ENCODE measurements at places on chromosomes 7 and 10. TPM values are rescaled to one million over a fixed set of nuclear protein-coding genes. Genes with fewer than 3 reads are reported as not detected.

DNA sequence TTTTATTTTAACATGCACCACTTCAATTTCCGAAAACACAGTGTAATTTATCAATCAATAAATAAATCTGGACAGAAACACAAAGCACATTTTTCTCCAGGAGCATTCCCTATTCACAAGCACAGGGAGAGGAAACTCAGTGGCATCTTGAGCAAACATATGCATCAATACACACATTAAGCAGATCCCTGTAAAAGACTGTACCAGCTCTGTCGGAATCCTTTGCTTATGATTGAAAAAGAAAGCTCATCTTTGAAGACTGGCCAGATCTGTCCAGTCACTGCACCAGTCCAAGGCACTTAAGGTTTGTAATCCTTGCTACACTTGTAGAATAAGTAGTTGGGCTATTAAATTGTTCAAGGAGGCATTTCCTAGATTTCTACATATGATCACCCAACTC lies 343.9 kb downstream of the BMPER start:
- no peak for DNase-seq

GRCh38 chr7:149772241-149772955 lies 990 bp downstream of the ZNF467 start:
- DNase-seq = no peak

DNA sequence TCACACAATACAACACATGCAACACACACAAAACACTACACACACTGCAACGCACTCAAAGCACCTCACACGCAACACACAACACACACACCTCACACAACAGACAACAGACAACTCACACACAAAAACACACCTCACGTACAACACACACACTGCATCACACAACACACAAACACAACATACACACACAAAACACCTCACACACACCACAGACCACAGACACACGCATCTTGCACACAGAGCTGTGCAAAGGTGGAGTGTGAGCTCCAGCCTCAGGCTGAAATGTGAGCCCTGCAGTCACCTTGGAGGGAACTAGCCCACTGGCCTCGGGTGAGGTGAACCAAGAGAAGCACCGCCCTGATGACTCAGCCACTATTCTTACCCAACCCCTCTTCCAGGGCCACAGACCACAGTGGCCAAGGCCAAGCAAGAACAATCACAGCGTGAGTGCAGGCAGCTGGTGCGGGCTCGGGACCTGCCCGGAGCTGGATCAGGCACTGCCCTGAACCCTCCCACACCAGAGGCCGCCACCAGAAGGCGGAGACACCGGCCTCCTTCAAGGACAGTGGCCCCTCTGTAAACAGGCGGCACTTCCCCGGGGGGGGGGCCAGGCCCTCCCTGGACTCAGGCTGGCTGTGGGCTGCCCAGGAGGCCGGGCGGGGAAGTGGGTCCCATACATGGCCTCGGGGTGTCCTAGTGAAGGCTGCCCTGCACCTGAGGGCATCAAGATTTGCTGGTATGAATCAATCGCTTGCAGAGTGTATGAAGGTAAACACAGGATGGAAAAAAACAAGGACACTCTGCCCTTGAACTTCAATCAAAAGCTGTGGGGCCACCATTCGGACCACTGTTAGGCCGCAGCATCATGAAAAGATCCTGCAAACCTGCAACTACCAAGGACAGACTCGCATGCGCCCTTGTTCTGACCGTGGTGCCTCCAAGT lies 106.7 kb downstream of the TNS3 start:
- DNase-seq = peak; percentile 24

Gene ZNF117
- 58.6 TPM for total RNA-seq

DNA sequence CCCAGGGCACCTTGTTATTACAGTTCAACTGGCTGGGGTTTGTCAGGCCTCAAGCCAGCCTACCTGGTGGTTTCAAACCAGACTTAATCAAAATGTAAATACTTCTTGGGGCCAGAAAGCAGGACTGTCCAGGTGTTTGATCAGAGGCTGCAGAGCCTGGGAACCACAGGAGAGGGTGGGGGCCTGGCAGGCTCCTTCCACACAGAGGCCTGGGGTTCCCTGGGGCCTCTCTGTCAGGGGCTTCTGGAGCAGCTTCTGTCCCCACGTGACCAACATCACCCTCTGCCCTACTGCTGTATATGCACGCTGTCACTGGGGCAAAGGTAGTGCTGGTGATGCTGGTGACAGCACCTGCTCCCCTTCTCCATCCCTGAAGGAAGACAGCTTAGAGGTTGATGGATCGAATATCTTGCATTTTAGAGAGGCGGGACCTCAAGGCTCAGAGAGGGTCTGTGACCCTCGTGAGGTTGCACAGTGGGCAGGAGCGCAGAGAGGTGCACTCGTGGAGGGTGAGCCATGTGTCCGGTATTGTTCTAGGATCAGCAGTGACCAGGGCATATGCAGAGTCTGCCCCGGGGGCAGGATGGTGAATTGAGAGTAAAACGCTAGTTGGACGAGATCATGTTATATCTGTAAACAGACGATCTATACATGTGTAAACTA lies 95.4 kb downstream of the GRK5 start:
- no peak for DNase-seq

Gene RHOBTB1
- 40.6 TPM for total RNA-seq

DNA sequence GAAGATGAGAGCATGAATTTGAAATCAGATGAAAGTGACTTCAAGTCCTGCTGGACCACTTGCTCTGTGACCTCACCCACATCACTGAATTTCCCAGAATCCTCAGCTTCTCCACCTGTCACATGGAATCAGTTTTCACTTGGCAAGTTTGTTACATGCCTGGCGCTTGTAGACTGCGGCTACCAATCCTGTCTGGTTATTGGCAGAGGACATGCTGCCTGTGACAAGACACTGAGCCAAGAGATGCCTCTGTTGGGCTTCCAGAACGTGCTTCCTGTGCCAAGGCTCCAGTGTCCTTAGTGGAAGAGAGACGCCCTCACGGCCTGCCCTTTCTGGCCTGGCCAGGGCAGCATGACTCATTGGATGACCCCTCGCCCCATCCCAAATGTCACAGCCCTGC lies 4.4 kb upstream of the MYL10 start:
- DNase-seq = no peak

- DNase-seq = no peak
Observed at GRCh38 chr7:113915956-113916355, 2.9 kb downstream of the PPP1R3A start.

DNA sequence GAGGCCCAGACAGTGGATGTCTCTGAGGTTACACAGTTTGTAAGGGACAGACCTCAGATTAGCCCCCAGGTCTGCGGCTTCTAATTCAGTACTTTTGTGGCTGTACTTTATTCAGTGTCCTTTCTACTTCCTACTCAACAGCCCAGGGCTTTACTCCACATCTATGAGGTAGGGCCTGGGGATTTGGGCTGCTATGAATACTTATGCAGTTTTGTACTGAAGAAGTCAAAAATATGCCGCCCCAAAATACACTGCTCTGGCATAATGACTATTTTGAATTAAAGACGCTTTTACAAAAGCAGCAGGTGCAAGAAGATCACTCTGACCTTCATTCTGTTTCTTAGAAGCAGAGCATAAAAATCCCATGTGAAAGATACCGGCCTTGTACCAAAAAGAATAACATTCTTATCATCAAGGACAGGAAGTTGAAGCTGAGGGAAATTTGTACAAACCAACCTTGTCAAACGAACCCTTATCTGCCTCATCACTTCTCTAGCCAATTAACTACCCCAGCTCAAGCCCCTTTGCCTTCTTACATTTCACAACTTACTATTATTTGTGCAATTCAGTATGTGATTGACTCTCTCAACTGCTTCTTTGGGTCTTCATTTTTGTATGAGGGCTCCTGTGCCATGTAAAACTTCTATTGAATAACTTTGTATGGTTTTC lies 26.1 kb upstream of the TRUB1 start:
- no peak for DNase-seq

DNA sequence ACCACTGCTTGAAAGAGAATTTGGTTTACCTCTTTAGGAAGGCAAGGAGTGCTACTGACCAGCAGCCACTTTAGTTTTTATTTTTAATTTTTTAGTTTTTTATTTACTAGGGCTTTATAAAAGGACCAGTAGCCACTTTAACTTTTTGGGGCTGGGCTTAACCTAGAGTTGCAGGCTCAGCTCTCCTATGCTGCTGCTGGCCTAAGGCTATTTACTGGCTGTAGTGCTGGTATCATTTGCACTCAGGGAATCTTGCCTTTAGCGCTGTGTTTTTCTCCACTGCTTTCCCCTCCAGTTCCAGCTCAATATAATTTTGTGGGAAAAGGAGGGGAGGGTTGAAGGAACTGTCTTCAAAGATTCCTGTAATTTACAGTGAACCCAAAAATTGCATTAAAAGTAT lies 13.4 kb downstream of the HPS1 start:
- no peak for DNase-seq

DNA sequence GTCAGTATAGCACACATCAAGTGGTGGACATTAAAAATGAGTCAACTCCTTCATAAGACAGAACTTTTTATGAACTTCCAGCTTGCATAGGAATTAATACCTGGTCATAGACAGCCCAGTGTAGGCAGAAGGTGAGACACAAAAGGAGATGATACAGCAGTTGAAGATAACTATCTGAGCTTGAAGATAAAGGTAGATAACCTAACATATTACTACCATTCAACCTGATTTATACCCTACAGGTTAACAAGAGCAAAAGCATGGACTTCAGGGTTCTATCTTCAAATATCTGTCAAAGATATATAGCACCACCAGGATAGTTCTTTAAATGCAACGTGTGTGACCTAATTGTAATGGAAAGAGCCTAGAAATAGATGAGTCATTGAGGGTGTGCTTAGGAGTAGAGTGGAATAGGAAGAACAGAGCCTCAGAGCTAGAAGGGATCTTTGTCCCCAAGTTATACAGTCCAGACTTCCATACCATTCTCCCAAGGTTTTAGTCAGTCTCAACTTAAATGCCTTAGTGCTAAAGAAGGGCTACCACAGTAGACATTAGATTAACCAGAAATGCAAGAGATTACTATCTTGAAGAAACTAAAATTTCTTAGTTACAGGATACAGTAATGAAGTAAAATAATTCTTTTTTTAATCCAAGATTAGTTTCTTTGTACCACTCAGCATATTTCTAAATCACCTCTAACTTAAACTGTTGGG lies 9.2 kb downstream of the ZNF800 start:
- no peak for DNase-seq

GRCh38 chr7:64656489-64656888 lies 9.4 kb upstream of the ZNF107 start:
- no peak for DNase-seq

DNA sequence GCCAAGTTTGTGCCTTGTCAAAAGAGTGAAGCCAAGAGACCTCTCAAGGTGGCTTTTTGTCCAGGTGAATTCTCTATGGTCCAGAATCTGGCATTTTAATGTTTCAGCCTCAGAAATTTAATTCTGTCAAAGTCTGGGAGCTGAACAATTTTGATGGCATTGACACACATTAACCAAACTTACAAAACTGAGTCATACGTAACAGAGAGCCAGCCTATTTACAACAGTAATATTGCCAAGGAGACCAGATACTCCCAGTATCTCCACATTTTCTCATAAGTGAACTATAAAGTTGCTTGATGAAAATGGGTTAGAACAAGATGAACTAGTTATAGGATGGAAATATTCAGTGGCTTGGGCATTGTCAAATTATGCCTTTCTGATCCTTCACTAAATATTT lies 43.8 kb downstream of the PDE6C start:
- DNase-seq = no peak

GRCh38 chr10:84783909-84784308 lies 455.5 kb downstream of the CCSER2 start:
- DNase-seq = no peak

Gene CPXM2
- 0.16 TPM for total RNA-seq

Gene C7orf25
- total RNA-seq = 9.2 TPM

Gene GPR26
- 3.1 TPM for total RNA-seq

- no peak for DNase-seq
Observed at GRCh38 chr10:70440296-70441160, 953 bp downstream of the NODAL start.

DNA sequence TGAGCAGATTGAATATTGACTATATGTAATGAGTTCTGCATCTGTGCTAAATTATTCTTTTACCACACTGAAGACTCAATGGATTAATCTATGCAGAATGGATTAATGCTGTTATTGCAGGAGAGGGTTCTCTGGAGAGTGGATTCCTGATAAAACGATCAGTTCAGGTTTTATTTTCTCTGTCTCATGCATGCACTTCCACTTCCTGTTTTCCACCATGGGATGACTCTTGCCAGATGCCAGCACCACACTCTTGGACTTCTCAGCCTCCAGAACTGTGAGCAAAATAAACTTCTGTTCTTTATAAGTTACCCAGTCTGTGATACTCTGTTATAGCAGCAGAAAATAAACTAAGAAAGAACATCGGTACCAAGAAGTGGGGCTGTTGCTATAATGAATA lies 207.5 kb downstream of the KCND2 start:
- DNase-seq = no peak

GRCh38 chr7:151851145-151851751 lies 25.7 kb downstream of the PRKAG2 start:
- DNase-seq = no peak

- peak; percentile 39 for DNase-seq
Observed at GRCh38 chr7:99380032-99380822, 5.7 kb downstream of the ARPC1B start.

- DNase-seq = no peak
Observed at GRCh38 chr10:131073469-131074035, 238.0 kb downstream of the TCERG1L start.

GRCh38 chr10:16847644-16848043 lies 30.4 kb upstream of the RSU1 start:
- DNase-seq = no peak

GRCh38 chr7:148982654-148983199 lies 45.6 kb downstream of the PDIA4 start:
- no peak for DNase-seq

DNA sequence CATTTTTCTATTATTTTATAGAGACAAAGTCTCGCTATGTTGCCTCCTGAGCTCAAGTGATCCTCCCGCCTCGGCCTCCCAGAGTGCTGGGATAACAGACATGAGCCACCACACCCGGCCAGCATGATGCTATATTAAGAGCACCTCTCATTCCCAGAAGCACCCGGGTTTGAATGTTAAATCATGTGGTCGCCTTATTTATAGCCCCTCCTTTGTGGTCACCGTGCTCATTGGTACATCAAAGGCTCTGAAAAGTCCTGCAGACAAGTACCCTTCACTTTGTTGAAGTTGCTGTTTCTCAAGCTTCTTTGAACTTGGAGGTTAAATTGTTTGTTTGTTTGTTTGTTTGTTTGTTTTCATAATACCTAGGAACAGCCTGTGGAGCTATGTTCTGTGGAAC lies 40.0 kb downstream of the CLIP2 start:
- DNase-seq = no peak

DNA sequence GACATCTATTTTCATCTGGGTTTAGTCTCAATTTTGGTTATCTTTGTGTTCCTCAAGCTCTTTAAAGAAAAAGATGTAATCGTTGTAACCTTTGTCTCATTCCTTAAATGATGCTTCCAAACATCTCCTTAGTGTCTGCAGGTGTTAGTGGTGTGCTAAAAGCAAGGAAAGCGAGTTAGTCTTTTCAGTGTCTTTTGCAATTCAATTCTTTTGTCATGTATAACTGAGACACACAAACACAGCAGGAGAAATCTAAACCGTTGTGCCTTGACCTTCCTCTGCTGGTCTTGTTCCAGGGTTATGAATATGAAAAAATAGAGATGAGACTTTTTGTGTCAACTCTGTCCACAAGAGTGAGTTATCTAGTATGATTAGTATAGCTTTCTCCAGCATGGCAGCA lies 40.7 kb downstream of the PIK3CG start:
- no peak for DNase-seq

Measured in occipital lobe (tissue), 3 donors.